Suppressor macrophage treated with lipopolysaccharide for 4 hours (primary cell): ENCODE measurements at places on chromosomes 11 and 22.

DNA sequence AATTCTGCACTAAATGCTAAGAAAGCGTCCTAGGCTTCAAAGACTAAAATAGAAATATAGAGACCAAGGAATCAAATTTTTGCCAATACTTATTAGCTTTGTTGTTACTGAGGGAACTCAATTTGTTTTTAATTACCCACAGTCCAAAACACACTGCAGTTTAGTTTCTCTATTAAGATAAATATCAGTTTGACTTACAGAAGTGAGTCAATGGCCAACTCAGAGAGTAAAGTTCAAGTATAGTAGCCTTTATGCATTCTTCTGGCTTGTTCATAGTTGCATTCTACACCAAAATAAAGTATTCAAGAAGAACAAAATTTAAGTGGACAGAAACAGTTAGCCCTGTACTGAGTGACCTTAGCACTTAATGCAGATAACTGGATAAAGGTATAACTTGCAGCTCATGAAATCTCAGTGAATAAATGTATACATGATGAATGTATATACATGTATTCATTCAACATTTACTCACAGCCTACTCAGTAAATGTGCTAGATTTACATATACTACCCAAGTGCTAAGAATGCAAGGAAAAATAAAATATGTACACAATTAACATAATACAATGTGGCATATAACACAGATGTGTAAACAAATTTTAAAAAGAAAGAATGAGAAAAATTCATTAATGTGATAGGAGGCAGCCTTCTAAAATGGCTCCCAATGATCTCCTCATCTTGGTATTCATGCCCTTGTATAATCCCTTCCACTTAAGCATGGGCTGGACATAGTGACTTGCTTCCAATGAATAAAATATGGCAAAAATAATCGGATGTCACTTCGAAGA is 9.7 kb upstream of the RNF141 start:
- no peak for DNase-seq

DNA sequence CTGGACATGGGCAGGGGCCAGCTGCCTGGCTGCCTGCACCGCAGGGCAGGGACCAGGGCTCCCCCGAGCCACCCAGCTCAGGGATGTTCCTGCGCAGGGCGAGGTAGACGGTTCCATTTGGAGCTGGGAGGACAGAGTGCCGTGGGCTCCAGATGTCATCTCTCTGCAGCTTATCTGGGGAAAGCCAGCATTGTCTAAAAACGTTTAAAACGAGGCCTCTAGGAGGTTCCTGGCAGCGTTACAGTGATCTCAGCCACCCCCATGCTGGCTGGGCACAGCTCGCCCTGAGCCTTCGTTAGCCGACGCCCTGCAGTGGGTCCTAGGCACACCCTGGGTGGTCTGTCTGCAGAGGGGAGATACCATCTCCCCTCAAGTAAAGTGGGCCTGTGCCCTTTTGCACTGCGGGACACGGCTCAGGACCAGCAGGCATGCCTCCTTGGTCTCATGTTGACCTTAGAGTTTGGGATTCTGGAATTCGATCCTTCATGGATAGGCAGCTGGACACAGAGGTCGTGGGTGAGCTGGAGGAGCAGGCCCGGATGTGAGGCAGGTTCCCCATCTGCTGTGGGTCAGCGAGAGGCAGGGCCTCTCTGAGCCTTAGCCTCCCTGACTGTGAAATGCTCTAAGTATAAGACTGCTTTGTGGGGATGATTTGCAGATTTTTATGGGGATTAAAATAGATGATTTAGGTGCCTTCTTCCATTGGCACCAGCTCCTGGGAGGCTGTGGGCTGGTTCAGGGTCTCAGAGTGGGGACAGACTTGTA is 14.1 kb downstream of the SYNGR1 start:
- no peak for DNase-seq

DNA sequence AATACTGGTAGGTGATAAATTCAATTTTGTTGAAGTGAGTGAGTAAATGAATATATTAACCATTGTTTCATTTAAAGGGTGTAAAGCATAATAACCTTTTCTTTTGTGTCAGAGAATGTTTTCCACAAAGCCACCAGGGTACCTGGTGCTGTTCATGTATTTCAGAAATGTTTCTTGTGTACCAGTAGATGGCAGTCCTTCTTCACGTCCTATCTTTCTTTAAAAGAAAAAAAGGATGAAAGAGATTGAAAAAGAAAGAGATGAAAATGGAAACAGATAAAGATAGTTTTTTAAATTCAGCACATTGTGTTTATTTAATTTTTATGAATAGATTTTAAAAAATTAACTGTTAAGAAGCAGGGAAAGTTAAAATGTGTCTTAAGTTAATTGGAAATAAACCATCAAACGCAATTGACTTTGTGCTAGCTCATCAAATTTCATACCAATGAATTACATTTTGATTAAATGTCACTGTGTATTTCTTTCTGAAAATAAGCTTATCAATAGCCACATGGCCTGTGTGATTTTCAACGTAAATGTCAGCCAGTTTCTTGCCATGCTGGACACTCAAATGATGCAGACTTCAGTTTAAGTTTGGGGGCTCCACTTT is 65.5 kb upstream of the CHORDC1 start:
- DNase-seq: peak; percentile 37

GRCh38 chr22:26416670-26417276 is 12.3 kb upstream of the ASPHD2 start:
- DNase-seq: no peak

GRCh38 chr11:117083011-117083935 is 15.0 kb downstream of the SIK3 start:
- DNase-seq: no peak

DNA sequence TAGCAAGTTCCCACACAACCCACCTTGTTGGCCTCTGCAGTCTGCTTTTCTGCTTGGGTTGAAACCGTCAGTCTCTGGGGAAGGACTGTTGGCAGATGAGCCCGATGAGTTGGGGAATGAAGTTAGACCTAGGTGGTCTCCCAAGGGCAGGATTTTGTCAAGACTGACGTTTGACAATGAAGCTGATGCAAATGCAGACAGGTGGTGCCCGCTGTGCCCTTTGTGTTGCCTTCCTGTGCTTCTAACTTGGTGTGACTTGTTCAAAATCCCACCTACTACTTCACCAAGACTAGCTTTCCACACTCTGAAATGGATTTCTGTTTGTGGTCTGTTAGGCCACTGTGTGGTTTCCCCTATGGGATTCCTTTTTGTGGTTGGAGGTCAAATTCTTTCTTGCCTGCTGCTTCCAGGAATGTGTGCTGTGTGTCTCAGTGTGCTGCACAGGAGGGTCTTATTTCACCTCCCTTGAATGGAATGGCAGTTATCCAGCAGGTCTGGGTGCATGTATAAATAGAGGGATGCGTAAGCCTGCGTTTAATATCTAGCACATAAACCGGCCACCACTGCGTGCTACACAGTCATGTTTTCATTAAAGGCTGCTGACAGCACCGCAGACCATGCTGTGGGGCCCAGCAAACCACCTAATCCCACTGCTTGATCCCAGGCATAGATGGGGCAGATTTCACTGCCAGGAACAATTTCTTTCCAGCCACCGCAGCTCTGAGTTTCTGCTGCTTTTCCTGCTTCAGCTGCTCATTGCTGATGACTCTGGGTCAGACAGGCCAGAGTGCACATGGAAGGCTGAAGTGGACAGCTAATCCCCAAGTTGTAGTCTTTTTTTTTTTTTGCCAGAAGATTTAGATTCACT is 44.8 kb downstream of the ADAMTS8 start:
- no peak for DNase-seq

DNA sequence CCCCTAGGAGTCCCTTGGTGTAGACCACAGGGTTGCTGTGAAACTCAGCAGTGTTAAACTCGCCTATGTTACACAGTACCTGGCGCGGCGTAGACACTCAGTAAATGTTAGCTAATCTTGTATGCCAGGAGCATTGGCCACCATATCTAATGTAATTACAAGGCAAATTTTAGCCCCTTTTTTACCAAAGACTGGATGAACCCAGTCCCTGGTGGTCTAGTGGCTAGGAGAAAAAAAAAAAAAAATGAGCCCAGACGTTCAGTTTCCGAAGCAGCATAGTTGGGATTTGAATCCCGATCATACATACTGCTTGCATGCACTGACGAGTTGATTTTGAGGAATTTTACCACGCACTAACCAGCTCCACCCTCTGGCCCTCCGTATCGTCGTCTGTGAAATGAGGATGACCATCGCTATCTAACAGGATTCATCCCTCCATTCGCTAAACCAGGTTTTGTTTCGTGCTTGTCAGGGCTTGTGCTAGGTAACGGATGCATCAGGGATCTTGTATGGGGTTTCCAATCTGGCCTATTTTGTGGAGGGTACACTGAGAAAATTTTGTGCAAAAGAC is 688 bp downstream of the PTS start:
- DNase-seq: peak; percentile 10

DNA sequence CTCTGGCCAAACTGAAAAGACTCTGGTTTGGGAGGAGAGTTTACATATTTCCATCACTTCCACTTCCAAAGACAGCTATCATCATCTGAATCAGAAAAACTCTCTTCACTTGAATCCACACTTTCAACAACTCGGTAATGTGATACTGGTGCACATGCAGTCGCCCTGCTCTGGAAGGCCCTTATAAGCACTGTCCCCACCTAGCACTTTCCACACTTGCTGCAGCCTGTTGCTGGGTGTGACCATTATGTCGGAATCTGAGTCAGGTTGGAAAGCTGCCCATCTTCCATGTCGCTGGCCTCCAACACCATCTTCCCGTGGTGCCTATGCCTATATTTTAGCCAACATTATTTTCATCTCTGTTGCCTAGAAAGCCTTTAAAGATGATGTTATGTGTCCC is 1.1 kb upstream of the OR10A5 start:
- DNase-seq: no peak

DNA sequence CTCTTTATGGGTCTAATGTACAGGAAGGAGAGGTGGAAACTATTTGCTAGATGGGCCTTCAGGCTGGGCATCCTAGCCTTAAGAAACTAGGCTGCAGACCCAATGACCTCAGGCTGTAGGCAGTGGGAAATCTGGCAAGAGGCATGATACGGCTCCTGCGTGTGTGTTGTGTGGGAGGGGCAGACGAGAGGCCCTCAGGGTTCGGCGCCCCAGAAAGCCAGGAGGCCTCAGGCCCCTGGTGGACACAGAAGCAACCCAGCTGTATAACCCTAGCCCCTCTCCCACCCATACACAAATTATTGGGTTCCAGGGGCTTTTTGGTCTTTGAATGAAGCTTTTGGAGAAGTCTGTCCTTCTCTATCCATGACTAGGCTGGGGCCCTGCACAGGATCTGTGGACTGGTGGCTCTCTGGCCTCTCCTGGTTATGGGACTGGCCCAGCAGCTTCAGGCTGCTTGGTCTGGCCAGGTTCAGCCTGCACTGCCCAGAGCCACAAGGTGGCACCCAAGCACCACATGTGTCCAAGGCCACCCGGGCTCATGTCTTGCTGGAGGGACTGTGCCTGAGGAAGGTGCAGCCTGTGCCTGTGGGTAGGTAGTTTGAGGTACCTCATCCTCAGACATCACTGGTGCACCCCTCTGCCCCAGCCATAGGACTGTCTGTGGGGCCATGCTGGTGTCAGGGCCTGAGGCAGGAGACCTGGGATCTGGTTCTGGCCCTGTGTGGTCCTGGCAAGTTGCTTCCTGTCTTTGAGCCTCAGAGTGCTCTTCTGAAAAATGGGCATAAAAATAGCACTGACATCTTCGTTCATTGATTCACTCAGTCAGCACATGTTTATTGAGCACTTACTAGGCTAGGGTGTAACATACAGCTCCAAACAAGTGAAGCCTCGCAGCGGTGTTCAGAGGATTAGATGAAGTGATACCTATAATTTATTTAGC is 87.5 kb downstream of the RRM1 start:
- peak; percentile 65 for DNase-seq

GRCh38 chr11:78902771-78903507 is 328.3 kb upstream of the NARS2 start:
- DNase-seq: no peak

DNA sequence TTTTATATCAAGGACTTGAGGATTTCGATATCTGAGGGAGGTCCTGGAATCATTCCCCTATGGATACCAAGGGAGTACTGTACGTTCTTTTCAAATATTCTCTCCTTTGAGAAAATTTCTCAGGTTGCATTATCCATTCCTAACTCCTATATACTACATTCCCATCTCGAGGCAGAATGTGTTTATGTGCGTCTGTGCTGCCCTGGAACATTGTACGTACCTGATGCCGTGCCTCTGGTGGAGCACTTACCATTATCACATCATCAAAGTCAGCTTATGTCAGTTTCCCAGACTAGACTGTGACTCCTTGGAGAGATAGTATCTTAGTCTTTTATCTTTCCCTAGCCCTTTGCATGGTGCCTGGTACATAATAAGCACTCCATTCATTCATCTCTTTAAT is 21.7 kb downstream of the UBASH3B start:
- DNase-seq: no peak
